ENCODE measurements at places on chromosomes 6 and 20.

- peak; percentile 55 for DNase-seq
Measured at GRCh38 chr6:142692942-142693341, 252.0 kb downstream of the HIVEP2 start.

- no peak for DNase-seq
Measured at GRCh38 chr6:12047304-12047703, 35.2 kb downstream of the HIVEP1 start.

DNA sequence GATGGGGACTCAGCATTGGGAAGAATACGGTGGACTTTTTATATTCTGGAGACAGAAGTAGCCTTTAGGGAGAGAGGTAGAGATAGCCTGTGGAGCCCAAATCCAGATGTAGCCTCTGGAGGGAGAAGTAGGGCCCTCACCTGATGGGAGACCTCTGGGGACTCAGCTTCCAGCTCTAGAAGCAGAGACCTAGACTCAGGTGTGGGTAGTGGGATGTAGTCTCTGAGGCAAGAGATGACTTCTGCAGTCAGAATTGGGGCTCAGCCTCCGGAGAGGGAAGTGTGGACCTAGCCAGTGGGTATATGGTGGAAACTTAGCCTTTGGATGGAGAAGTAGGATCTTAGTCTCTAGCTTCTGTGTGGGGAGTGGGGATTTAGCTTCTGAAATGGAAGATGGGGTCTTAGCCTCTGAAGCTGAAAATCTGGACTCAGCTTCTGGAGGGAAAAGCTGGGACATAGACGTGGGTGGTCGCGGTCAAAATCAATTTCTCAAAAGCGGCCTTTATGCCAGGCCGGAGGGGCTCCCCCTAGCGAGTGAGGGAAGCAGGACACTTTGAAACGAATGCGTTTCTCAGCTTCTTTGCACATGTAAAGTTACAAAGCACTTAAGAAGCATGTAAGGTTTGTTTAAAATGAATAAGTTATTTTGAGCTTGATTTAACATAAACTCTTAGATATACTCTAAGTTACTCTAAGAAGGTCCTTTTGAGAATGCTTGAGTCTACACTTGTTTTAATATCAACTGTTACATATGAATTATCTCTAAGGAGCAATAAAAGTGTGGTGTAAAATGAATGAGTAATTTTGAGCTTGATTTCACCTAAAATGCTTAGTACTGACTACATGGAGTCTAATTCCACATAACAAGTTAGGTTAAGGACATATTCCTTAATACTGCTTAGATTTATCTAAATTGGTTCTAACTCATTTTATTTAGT lies 12.9 kb upstream of the ZNF343 start:
- peak; percentile 62 for DNase-seq

DNA sequence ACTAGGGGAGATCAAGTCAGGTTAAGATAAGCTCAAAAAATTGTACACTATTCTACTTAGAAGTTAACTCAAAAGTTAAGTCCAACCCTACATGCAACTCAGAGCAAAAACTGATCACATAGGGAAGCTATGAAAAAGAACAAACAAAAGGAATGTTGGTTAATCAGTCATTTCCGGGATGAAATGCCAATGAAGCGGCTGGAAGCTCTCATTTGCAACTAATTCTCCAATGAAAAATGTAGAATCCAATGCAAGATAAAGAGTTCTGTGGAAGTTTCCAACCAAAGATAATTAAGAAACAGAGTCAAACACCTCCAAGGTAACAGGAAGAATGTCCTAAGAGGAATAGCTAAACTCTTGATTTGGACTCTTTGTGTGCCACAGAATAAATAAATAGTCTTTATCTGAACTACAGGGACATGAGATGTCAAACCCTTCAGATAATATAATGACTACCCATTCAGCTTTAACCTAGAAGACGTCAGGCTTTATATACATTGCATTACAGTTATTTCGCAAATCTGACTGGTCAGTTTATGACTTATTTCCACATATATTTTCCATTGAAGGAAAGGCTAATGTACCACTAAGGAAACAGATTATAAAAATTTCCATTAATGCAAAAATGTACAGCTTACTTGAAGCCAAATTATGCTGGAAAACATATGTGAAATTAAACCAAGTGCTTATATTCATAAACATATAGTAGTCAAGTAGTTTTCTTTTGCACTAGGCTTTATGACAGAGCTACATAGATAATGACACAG lies 48.0 kb upstream of the DST start:
- no peak for DNase-seq

DNA sequence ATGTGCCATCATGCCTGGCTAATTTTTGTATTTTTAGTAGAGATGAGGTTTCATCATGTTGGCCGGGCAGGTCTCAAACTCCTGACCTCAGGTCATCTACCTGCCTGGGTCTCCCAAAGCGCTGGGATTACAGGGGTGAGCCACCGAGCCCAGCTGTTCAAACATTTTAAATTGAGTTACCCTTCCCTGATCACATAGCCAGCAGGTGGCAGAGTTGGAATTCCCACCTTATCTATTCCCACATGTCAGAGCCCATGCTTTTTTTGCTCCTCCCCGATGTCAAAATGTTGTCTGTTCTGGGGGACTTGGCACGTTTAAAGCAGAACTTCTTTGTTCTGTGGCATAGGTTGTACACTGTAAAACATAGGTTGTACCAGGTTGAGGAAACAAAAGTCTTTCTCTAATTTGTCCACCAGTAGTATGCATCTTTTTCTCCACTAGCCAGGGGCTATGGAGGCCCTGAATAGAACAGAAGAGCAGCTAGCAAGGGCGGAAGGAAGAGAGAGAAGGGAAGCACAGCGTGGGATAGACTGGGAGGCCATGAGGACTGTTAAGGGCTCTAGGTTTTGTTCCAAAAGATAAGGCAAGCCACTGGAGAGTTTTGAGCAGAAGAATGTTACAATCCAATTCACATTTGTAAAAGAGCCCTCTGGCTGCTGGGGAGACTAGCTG lies 7.3 kb upstream of the LBP start:
- DNase-seq, result no peak

DNA sequence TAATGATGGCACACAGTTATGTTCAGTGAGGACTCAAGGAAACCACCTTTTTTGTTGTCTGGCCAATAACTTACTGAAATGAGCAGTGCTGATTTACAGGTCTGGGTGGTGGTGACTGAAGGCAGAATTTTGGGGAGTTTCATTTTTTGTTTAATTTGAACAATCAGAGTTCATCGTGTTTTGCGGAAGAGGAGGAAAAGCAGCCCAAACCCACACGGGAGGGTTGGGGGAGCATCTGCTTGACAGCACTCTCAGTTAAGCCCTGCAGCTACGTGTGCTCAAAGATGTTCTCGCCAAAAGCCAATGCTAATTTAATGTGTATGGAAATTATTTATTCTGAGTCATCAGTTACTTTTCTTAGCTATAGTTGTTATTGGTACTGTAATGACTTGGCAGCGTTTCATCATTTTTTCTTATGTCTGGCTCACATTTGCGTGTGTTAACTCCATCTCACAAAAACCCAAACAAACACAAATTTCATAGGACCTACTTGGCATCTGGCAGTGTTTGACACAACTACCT lies 89.2 kb downstream of the UST start:
- no peak for DNase-seq

- DNase-seq, result no peak
Measured at GRCh38 chr6:39218868-39219567, 10.3 kb downstream of the KCNK5 start.

GRCh38 chr6:139240161-139241010 lies 51.4 kb downstream of the TXLNB start:
- DNase-seq, result no peak
